ENCODE measurements at places on chromosomes 2 and 18. TPM values are rescaled to one million over a fixed set of nuclear protein-coding genes. Genes with fewer than 3 reads are reported as not detected.

Gene UBE2E3
- total RNA-seq = 123 TPM

Gene SCYGR4
- not detected for total RNA-seq

Gene POTEC
- total RNA-seq = not detected

Gene ANKRD30B
- not detected for total RNA-seq

Gene TXNDC2
- total RNA-seq = not detected

Gene TMEM17
- 2.6 TPM for total RNA-seq

Gene RUFY4
- not detected for total RNA-seq

Gene DLGAP1
- total RNA-seq = 7.5 TPM

Gene GPBAR1
- 1.6 TPM for total RNA-seq

Gene CPO
- 0.53 TPM for total RNA-seq

Gene RAB6C
- 0.11 TPM for total RNA-seq

Gene DAW1
- total RNA-seq = 0.16 TPM

Gene OTOS
- total RNA-seq = not detected

Gene CCBE1
- total RNA-seq = 4.2 TPM

DNA sequence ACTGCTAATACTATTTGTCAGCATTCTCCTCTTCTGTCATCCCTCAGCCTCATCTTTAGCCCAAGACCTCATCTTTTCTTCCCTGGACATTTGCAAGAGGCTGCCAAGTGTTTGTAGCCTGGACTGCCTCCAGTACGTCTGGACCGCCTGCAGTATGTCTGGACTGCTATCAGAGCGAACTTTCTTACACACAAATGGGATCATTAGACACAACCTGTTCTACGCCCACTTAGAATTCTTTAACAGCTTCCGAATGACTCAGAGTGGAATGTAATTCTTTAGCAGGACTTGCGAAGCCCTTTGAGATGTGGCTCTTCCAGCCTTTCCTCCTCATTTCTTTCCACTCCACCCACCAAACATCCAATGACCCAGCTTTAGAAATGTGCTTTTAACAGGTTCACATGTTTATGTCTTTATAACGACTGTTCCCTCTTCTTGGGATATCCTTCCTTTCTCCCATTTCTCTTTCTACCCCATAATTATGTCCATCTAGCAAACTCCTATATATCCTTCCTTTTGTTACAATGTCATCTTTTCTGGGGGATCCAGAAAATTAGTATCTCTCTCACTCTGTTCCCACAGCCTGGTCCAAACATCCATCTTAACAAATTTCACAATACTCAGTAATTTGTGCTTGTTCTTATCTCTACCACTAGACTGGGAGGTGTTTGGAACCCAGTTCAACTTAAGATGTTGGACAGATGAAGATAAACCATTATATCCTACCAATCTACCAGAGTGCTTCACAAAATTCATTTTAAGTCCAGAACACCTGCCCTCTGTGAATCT lies 171.3 kb upstream of the PGAP1 start:
- DNase-seq = peak; percentile 78

DNA sequence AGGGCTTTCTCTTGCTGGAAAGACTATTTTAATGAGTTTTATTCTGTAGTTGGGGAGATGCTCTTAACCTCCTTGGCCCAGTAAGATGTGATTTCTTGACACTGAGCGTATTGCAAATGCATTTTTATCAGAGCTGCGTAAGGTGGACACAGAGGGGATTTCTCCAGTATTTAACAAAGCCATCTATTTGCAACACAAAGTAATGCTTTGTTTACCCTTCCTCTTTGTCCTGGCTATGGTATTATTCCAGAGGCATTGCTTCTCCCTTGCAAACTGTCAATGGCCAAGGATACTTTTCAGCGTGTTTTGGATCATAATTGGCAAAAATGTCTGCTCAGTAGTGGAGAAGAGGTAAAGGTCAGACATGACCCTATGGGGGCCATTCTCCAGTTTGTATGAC lies 90.8 kb upstream of the PIK3C3 start:
- no peak for DNase-seq

- no peak for DNase-seq
Measured at GRCh38 chr18:67519592-67519991, 3.1 kb upstream of the DSEL start.

DNA sequence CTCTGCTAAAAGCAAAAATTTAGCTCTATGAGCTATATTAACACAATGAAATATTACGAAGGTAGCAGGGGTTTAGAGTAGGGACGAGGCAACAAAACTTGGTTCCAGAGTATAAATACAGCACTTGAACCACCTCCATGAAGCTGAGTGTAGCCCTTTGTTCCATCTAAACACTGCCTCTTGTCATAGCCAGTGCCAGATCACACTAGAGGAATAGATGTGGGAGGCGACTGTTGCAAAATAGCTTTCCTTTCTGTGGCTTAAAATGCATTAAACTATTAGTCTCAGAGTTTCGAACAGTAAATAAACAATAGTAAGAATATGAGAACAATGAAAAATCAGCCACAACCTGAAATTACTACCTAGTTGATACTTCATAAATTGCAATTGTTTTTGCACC lies 29.8 kb downstream of the PIEZO2 start:
- no peak for DNase-seq

- DNase-seq = no peak
Measured at GRCh38 chr2:15311926-15312325, 249.2 kb downstream of the NBAS start.

DNA sequence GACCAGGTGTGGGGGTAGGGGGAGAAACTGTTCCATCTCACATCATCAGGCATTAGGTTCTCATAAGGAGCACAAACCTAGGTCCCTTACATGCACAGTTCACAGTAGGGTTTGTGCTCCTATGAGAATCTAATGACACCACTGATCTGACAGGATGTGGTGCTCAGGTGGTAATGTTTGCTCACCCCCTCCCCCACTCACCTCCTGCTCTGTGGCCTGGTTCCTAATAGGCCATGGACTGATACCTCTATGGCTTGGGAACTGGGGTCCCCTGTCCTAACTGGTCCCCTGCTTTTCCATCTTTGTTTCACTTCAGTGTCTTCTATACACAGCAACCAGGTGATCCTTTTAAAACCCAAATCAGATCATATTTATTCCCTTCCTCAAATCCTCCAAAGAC lies 267.8 kb downstream of the TNS1 start:
- DNase-seq = no peak

GRCh38 chr18:55996717-55997116 lies 408.7 kb upstream of the TCF4 start:
- no peak for DNase-seq

DNA sequence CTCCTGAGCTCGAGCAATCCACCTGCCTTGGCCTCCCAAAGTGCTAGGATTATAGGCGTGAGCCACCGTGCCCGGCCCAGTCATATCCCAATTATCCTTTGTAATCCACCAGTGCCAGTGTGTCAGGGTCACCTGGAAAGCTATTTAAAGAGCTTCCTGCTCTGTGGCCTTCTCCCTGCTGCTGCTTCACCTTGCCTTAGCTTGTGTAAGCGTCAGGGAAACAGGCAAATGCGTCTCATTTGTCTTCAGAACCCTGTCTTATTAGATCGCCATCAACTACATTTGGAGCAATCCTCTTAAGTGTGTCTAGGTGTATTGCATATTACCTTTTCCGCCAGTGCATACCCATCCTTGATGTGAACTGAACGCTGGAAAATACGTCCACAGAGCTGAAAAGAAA lies 10.2 kb downstream of the KIF5C start:
- no peak for DNase-seq

DNA sequence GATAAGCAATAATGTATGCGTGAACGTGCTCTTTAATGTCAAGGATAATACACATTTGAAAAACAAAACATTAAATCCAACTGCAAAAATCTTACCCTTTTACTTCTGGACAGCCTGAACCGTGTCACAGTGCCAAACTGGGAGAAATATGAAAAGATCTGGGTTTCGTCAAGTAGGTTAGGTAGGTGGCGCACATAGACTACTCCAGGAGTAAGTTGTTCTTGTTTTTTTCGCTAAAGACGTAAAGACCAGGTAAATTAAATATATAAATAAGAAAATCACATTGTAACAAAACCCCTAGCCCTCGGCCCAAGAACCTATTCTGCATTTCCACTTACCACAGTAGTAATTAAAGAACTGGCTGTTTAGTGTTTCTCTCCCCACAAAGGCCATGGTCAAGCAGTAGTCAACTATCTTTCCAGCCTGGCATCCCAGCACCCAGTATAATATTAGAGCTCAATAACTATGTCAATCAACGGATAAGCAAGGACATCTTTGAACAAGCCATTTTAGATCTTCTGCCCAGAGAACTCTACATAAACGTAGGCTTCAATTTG lies 1.1 kb downstream of the NIFK start:
- no peak for DNase-seq

- DNase-seq = no peak
Measured at GRCh38 chr2:2244508-2244907, 86.6 kb downstream of the MYT1L start.

GRCh38 chr2:45009303-45009927 lies at the start of gene SIX2:
TSS of gene SIX2 (minus strand) at chr2:45009452. CDS start at chr2:45009110, 342 bp downstream.
- DNase-seq = peak; percentile 88

DNA sequence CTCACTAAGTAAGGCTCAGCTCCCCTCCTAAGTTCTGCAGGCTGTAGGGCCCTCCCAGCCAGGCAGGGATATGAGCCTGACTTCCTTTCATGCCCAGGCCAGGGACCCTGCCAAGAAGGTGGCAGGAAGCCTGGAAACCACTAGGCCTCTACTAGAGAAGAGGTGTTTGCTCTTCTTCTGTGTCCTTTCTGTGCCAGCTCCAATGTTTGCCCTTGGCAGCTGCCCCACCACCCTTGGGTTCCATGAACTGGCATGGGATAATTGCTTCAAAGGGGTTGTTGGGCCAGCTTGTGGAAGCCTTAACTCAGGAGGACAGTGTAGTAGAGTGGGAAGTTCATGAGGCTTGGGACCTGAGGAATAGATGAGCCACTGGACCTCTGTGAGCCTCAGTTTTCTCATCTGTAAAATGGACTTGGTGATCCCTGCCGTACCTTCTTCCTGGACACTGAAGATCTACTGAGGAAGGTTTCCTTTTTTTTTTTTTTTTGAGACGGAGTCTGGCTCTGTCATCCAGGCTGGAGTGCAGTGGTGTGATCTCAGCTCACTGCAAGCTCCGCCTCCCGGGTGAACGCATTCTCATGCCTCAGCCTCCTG lies 3.9 kb downstream of the SLC35F6 start:
- DNase-seq = no peak

- no peak for DNase-seq
Measured at GRCh38 chr2:71945603-71945959, 202.1 kb downstream of the CYP26B1 start.

GRCh38 chr2:23381084-23381483 lies 3.9 kb upstream of the KLHL29 start:
- no peak for DNase-seq

GRCh38 chr2:65548064-65548463 lies 115.7 kb upstream of the SPRED2 start:
- no peak for DNase-seq

DNA sequence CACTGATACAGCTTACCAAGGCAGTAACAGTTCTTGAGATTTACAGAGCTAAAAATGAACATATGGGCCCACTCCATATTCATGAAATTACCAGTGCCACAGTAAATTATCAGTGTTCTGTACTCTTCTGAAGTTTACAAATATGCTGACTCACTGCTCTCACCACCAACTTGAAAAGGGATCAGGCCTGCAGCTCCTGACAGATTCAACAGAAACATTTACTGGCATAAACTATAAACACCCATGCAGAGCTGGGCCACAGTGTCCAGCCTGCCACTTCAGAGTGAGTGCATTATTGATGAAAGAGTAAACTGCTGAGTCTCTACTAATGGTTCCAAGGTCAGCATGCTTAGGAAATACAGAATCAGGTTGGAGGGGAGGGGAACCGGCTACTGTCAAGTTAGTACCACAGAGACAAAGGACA lies 83.1 kb downstream of the FARSB start:
- no peak for DNase-seq

- DNase-seq = no peak
Measured at GRCh38 chr2:106115250-106115649, 78.9 kb downstream of the UXS1 start.

DNA sequence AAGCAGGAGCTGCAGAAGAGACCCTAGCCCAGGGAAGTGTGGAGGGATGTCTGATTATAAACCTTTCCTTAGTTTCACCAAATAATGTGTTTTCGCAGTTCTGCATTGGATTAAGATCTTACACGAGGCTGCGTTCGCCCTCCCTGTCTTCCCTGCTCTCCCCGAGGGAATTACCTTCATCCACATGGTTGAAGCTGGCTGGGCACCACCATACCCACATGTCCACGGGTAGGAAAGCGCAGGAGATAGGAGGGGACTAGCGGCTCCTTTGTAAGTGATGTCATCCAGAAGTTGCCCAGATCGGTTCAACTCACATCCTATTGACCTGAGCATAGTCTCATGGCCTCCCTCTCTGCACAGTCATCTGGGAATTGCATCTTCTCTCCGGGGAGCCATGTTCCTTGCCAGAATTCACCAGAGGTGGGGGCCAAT lies 1.1 kb downstream of the TTL start:
- no peak for DNase-seq

GRCh38 chr2:120793682-120794403 lies 58.2 kb downstream of the GLI2 start:
- DNase-seq = no peak

DNA sequence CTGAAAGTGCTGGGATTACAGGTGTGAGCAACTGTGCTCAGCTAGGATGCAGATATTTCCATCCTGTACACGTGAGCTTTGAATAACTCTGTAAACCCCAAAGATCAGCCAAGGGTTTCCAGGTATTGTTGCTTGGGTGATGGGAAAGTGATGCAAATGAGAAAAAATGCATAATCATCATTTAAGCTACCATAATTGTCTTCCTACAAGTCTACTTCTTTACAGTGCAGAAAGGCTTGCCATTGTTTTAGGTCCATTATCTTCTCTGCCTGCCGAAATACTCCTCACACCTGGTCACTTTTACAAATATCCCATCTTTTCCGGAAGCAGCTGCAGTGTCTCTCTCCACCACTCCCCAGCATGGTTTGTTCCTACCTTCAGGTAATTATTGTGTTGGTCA lies 259.8 kb upstream of the CCDC68 start:
- no peak for DNase-seq

DNA sequence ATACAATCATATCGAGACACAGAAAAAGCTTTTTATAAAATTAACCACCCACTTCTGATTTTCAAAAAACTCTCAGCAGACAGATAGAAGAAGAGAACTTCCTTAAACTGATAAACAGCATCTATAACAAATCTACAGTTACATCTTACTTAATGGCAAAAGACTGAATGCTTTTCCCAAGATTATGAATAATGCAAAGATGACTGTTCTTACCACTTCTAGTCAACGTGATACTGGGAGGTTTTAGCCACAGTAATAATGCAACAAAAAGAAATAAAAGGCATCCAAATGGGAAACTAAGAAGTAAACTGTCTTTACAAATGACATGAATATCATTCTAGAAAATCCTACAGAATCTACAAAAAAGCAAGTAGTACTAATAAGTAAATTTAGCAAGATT lies 58.0 kb upstream of the TMEM247 start:
- DNase-seq = no peak

DNA sequence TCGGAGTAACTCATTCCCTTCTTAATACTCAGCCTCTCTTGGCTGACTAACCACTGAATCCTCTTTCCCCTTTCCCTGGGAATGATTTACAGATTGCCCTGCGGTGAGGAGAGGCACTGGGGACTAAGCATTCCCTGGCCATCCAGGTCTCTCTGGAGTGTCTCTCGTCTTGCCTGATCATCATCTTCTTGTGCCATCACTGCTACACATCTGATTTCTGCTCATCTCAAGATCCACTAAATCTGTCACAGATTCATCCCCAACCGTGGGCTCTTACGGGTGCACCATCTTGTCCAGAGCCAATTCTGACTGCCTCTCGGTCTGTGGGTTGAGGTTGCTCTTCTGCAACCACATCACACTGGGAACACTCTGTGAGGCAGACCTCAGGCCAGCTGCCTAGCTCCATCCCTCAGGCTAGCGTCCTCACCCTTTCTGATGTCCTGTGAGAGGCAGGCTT lies 12.0 kb downstream of the SFTPB start:
- no peak for DNase-seq

GRCh38 chr2:67997903-67998302 lies 64.9 kb downstream of the C1D start:
- DNase-seq = no peak
